ENCODE measurements at places on chromosomes 1 and 21.
A peak's percentile ranks its signal among the peaks of the same experiment; 100 is the strongest.

DNA sequence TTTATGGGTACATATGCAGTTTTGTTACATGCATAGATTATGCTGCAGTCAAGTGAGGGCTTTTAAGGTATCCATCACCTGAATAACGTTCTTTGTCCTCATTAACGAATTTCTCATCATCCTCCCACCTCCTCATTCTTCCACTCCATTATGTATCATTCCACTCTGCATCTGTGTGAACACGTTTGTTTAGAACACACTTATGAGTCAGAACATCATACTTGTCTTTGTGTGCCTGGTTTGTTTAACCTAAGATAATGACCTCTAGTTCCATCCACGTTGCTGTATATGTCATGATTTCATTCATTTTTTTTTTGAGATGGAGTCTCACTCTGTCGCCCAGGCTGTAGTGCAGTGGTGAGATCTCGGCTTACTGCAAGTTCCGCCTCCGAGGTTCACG is 6.7 kb upstream of the MPC2 start:
- DNase-seq = no peak

DNA sequence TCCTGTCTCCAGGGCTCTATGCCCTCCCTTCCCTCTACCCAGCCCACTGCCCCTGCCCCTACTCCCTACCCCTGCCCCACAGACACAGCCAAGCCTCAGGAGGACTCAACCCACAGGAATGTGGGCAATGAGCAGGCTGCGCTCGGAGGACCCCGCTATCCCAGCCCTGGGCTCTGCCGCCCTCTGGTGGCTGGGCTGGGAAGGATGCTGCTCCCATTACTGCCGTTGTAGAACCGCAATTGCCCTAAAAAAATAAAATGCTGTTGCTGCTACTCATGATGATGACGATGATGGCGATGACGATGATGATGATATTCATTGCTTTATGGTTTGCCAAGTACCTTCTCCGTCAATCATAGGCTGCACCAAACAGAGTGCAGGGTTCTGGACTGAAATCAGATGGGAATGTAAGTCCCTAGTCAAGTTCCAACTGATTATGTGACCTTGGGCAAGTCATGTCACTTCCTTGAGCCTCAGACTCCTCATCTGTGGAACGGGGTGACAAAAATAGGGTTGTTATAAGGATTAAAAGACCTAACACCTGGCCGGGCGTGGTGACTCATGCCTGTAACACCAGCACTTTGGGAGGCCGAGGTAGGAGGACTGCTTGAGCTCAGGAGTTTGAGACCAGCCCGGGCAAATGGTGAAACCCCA is 24.6 kb downstream of the ARHGEF19 start:
- peak; percentile 62 for DNase-seq

- DNase-seq = peak; percentile 14
Observed at GRCh38 chr1:116986421-116987255, 14.9 kb upstream of the CD101 start.

DNA sequence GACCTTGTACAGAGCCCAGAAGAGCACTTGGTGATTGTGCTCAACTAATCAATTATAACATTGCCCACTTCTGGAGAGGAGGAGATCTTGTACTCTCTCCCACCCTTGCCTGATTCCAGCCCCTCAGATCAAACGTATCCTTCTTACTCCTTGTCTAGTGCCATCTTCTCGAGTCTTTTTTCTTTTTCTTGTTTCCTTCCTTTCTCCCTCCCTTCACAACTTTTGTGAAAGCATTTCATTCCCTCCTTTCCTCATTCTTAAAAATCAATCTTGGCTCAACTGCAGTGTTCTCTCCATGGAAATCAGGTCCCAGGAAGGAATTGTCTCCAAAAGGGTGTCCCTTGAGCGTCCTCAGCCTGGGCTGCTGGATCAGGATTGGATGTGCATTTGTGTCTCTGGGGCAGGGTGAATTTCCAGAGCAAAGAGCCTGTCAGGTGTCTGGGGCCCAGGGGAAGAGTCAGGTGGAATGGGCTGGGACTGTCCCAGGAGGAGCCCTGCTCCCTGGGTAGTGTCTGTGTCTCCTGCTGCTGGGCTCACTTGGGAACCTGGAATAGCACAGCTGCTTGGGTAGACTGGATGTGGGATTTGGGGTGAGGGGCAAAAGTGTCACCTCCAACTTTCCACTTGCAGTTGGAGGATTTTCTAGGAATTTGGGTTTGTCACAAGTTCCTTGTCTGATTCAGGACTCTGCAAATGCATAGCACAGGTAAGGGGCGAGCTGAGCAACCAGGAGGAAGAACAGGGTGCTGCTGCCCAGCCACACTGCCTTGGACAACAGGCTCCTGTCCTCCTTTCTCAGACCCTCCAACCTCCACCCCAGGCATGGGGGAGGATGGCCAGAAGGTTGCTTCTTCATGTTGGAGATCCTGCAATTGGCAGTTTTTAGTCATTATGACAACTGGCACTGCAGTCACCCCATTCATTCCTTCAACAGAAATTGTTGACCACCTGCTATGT is 3.3 kb downstream of the SOX13 start:
- no peak for DNase-seq

- DNase-seq = no peak
Observed at GRCh38 chr1:32736812-32737791, 34.5 kb upstream of the SYNC start.

DNA sequence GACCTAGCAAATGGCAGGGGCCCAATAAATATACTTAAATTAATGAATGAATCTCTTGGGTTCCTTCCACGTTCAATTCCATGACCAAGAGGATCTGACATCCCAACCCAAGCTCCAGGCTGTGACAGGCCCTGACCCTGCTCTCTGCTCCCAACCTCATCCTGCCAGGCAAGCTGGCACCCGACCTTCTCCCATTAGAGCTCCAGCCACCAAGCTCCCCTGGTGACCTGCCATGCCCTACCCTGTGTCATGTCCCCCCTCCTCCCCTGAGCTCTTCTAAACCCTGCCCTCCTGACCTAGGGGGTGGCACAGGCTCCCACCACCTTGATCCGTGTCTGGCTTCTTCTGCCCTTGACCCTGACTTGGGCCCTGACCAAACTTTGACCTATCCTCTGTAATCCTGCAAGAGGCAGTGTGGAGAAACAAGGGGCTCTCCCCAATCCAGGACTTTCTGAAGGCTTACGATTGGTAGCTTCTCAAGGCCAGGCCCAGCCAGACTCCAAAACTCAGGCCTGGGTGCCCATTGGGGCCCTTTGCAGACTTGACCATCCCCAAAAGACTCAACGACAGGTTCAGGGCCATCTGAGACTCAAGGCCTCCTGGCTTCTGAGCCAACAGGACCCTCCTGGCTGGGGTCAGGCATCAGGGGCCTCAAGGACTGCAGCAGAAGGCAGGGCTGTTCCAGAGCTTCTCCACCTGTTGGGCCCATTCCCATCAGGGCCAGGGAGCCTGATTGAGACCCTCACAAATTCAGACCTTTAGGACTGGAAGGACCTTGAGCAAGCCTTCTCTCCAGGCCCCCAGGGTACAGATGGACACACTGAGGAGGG is 249.0 kb downstream of the PTPRU start:
- no peak for DNase-seq

- DNase-seq = no peak
Observed at GRCh38 chr21:27001526-27001925, 34.6 kb upstream of the ADAMTS5 start.

- DNase-seq = no peak
Observed at GRCh38 chr1:84961316-84961715, 35.6 kb downstream of the MCOLN2 start.

- no peak for DNase-seq
Observed at GRCh38 chr1:234934611-234935033, 194.0 kb downstream of the TOMM20 start.

DNA sequence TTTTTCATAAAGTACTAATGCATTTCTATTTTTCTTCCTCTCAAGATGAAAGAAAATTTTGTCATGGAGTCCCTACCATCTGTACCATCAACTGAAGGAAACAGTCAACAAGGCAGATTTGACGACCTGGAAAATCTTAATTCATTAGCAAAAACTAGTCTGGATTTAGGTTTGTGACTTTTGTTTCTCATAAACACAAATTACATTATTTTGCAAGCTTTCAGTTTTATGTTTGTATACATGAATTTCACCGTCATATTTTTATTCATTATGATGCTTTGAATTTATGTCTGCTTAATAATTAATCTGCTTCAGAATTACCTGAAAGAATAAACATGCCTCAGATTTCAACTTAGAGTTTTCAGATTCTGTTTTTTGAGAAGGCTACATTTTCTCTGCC is 132.9 kb downstream of the PATJ start:
- DNase-seq = no peak

GRCh38 chr1:15660151-15660550 is 24.0 kb upstream of the PLEKHM2 start:
- no peak for DNase-seq

- no peak for DNase-seq
Observed at GRCh38 chr1:173502104-173502503, 25.0 kb downstream of the PRDX6 start.

- no peak for DNase-seq
Observed at GRCh38 chr1:190205713-190206112, 272.0 kb downstream of the BRINP3 start.

GRCh38 chr1:210217482-210217881 is 15.1 kb upstream of the SERTAD4 start:
- DNase-seq = no peak

GRCh38 chr1:46284058-46284457 is 19.4 kb downstream of the LRRC41 start:
- no peak for DNase-seq

DNA sequence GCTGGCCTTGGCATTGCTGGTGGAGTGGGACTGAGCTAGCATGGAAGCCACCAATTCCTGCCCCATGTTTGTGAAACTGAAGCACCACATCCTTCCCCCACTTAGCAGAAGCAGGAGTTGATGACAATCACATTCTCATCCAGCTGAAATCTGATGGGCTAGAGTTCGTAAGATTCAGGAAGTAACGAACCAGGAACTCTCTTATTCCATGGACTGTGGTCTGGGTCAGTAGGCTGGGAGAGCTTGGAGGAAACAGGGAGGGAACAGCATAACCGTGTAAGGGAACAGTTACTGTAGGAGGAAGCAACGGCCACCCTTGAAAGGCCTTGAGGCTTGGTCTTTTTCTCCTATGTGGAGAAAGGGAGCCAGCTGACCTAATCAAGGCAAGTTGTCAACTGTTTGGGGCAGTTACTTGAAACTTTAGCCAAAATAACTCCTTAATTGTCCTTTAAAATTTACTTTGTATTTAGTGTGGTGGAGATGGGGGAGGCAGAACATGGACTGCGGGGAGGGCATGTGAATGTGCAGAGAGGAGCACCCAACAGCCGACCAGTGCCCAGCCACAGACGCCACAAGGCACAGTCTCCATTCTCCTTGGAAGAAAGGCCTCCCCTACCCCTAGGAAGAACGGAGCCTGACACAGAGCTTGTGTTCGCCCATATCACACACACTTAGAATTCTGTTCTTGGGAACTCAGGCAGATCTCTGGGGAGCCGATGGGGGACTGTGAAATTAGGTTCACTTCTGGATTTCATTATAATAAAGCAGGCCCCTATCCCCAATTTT is 2.0 kb upstream of the COQ8A start:
- DNase-seq = no peak

GRCh38 chr1:109822749-109823542 is 59.2 kb upstream of the EPS8L3 start:
- DNase-seq = no peak

GRCh38 chr1:182515556-182515955 is 65.6 kb downstream of the RGSL1 start:
- no peak for DNase-seq

GRCh38 chr1:6235296-6235677 is 477 bp downstream of the ICMT start:
- no peak for DNase-seq

GRCh38 chr1:81406292-81406999 is 394.3 kb upstream of the ADGRL2 start:
- DNase-seq = no peak

DNA sequence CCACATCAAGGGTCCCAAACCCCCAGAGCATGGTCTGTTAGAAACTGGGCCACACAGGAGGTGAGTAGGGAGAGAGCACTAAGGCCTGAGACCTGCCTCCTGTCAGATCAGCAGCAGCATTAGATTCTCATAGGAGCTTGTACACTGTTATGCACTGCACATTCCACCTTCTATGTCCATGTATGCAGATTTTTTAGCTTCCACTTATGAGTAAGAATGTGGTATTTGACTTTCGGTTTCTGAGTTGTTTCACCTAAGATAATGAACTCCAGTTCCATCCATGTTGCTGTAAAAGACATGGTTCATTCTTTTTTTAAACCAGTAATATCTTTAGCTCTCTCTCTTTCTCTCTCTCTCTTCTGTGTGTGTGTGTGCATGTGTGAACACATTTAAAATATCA is 663 bp upstream of the GBP6 start:
- DNase-seq = no peak

DNA sequence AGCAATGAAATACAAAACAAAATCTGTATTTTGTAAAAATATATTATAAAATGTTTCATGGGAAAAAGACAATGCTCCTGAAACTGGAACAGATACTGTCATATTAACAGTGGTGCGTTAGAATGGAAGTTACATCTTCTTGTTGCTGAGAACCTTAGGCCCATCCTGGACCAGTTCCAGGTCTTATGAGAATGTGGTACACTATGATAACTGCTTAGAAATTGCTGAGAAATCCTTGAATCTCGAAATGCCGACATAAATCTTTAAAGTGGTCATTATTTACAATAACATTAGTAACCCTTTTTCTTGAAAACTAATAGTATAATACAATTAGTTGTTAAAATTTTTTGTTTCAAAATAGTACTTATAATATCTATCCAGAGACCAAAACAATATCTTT is 747.9 kb upstream of the NCAM2 start:
- DNase-seq = no peak

- no peak for DNase-seq
Observed at GRCh38 chr1:35707601-35708440, 10.9 kb downstream of the C1orf216 start.

GRCh38 chr1:49102752-49103151 is 326.1 kb upstream of the BEND5 start:
- DNase-seq = no peak

- DNase-seq = no peak
Observed at GRCh38 chr21:44874497-44875315, 1.2 kb upstream of the PTTG1IP start.

DNA sequence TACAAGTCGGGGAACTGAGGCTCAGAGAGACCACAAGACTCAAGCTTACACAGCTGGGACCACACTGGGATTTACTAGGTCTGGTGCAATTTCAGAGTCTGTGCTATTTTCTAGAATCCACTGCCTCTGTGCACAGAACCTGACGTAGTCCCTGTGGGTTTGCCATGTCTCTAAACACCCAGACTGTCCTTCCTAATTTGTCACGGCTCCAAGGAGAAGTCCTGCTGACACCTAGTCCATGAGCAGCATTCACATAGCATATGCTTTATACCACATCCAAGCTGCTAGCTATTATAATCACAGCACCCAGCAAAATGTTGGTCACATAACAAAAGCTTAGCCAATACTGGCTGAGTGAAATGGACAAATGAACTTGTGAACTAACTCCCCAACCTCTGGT is 79.0 kb upstream of the HMGB4 start:
- no peak for DNase-seq
